ENCODE measurements at places on chromosomes 1 and 21.
A peak's percentile ranks its signal among the peaks of the same experiment; 100 is the strongest.

DNA sequence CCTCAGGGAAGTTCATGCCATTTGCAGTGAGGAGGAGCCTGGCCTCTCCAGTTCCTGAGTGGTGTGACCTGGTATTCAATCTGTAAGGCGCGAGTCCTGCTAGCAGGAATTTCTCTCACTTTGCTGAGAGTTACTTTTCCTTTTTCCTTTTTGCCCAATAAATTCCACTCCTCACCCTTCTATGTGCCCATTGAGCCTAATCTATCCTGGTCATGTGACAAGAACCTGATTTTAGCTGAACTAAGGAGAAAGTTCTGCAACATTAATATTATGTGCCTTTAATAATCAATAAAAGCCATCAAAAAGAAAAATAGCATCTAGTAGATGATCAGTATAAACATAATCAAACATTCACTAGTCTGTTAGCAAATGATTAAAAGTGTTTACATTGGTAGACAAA lies 136.1 kb upstream of the POGK start:
- H3K4me3 ChIP-seq = no peak overlapping the region
- no peaks in the 10 kb centered on the region for H3K4me1 ChIP-seq
- no peak overlapping the region for H3K27ac ChIP-seq
- H3K27me3 ChIP-seq = no peaks in the 10 kb centered on the region

- no peak overlapping the region for H3K4me3 ChIP-seq
- H3K36me3 ChIP-seq = no peaks in the 10 kb centered on the region
- H3K4me1 ChIP-seq = no peaks in the 10 kb centered on the region
- no peak for DNase-seq
- H3K27ac ChIP-seq = no peak overlapping the region
Observed at GRCh38 chr1:76695535-76695934, 171.7 kb upstream of the ST6GALNAC5 start.

GRCh38 chr21:34100790-34101189 lies 27.4 kb downstream of the MRPS6 start:
- peaks cover 36% of the 10 kb centered on the region for H3K4me1 ChIP-seq
- DNase-seq = no peak
- peak overlapping the region; percentile 33 for H3K27ac ChIP-seq
- H3K36me3 ChIP-seq = peaks cover 10% of the 10 kb centered on the region
- no peaks in the 10 kb centered on the region for H3K27me3 ChIP-seq

GRCh38 chr1:214864896-214865688 lies 217.4 kb upstream of the KCNK2 start:
- no peak overlapping the region for H3K27ac ChIP-seq
- H3K36me3 ChIP-seq = no peaks in the 10 kb centered on the region
- H3K27me3 ChIP-seq = no peaks in the 10 kb centered on the region
- H3K4me1 ChIP-seq = no peaks in the 10 kb centered on the region
- no peak overlapping the region for H3K4me3 ChIP-seq

DNA sequence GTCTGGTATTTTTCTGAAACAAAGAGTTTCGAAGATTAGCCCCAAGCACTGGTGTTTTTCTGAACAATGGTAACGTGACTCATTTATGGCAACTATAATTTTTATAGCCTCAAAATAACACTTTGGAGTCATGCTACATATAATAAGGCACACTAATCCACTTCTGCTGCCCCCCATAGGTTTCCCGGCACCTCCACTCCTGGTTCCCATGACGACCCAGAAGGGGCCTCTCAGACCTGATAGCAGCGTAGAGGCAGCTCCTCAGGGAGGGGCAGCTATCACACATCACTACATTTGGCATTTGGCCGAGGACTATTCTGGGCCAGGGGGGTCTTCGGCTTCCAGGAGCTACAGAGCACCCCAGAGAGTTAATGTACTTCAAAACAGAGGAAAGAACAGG lies 23.3 kb downstream of the CAPN8 start:
- no peaks in the 10 kb centered on the region for H3K4me1 ChIP-seq
- H3K27me3 ChIP-seq = no peaks in the 10 kb centered on the region
- H3K36me3 ChIP-seq = no peaks in the 10 kb centered on the region

DNA sequence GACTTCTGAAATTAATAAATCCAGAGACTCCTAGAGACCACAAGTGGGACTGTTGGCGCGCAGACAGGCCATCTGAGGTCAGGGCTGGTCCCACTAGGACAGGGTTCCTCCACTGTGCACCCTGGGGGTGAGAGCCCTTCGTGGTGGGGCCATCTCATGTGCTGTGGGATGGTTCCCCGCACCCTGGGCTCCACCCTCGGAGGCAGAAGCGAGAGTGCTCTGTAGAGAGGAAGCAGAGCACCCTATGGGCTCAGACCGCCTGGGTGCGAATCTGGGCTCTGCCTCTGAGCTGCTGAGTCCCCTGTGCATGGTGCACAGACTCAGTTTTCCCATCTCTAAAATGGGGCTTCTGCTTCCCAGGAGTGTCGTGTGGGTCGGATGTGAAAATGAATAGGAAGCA lies 227.3 kb downstream of the NPHP4 start:
- no peak for DNase-seq
- H3K36me3 ChIP-seq = no peaks in the 10 kb centered on the region
- H3K27me3 ChIP-seq = no peaks in the 10 kb centered on the region
- no peak overlapping the region for H3K27ac ChIP-seq

DNA sequence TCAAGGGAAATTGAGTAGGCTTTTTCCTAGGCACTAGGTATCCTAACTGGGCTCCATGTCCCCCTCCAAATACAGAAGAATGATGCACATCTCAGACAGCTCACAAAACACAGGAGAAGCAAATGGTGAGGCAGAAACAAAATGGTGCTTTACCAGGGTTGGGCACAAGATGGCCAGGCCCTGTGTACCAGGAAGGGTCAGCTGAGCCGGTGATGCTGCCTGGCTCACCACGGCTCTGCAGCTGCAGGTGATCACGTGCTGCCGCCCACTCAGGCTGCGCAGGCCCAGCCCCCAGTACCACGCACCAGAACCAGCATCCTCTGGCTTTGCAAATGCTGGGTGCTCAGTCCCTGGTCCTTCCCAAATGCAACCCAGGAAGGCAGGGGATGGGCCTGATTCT lies 993 bp upstream of the DSCAM start:
- DNase-seq = no peak
- H3K4me3 ChIP-seq = no peak overlapping the region
- no peak overlapping the region for H3K27ac ChIP-seq
- H3K27me3 ChIP-seq = no peaks in the 10 kb centered on the region
- H3K36me3 ChIP-seq = no peaks in the 10 kb centered on the region
- H3K4me1 ChIP-seq = no peaks in the 10 kb centered on the region

- no peaks in the 10 kb centered on the region for H3K27me3 ChIP-seq
- H3K4me3 ChIP-seq = no peak within 1 kb of the TSS
- H3K27ac ChIP-seq = no peak within 1 kb of the TSS
Observed at GRCh38 chr1:152786077-152786476, at the start of gene LCE1E. Gene LCE1E, plus strand, starts transcription at chr1:152786257. Its CDS starts 1,043 bp downstream, at chr1:152787300.

GRCh38 chr21:15011967-15012366 lies 52.8 kb downstream of the NRIP1 start:
- H3K4me3 ChIP-seq = no peak overlapping the region
- H3K4me1 ChIP-seq = no peaks in the 10 kb centered on the region
- H3K27me3 ChIP-seq = no peaks in the 10 kb centered on the region
- no peak for DNase-seq

DNA sequence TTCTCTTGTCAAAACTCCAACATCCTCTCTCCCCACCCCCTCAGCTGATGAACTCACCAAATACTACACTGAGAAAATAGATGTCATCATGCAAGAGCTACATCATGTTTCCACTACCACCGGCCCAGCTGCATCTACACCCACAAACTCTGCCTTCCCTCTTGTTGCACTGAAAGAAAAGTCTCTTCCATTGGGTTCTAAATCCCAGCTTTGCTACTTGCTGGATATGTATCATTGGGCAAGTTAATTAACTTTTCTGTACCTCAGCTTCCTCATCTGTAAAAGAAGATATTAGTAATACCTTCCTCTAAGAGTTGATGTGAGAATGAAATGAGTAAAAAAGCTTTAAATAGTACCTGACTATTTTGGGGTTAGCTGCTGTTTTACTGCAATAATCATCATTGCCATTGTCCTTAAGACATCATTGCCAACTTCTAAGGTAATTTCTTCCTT lies 108.6 kb downstream of the OLFML2B start:
- no peak for DNase-seq
- H3K4me1 ChIP-seq = peaks cover 7% of the 10 kb centered on the region
- no peak overlapping the region for H3K27ac ChIP-seq
- H3K27me3 ChIP-seq = no peaks in the 10 kb centered on the region

DNA sequence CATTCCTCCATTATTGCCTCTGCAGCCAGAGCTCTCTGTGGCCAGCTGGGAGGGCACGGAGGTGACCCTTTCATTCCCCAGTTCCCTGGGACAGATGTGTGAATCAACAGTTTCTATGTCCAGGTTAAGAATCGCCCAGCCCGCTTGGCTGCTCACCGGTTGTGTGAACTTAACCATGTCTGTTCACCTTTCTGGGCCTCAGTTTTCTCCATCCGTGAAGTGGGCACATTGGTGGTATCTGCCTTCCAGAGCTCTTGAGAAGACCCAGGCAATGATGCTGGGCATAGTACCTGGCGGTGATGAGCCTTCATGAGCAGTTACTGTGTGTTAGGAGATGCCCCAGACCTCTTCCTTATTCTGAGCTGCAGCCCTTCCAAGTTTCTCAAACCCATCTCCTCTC lies 238.3 kb downstream of the MATN1 start:
- H3K4me1 ChIP-seq = no peaks in the 10 kb centered on the region
- no peaks in the 10 kb centered on the region for H3K27me3 ChIP-seq
- no peak for DNase-seq
- no peak overlapping the region for H3K4me3 ChIP-seq
- H3K27ac ChIP-seq = no peak overlapping the region
- no peaks in the 10 kb centered on the region for H3K36me3 ChIP-seq

- no peaks in the 10 kb centered on the region for H3K4me1 ChIP-seq
- DNase-seq = no peak
- H3K36me3 ChIP-seq = no peaks in the 10 kb centered on the region
- H3K27ac ChIP-seq = no peak overlapping the region
- no peak overlapping the region for H3K4me3 ChIP-seq
Observed at GRCh38 chr1:198848206-198848605, 209.4 kb downstream of the PTPRC start.

- H3K4me1 ChIP-seq = peaks cover 13% of the 10 kb centered on the region
- H3K36me3 ChIP-seq = no peaks in the 10 kb centered on the region
- H3K4me3 ChIP-seq = no peak overlapping the region
- no peaks in the 10 kb centered on the region for H3K27me3 ChIP-seq
Observed at GRCh38 chr1:64495878-64496277, 25.9 kb downstream of the CACHD1 start.

- H3K36me3 ChIP-seq = no peaks in the 10 kb centered on the region
- no peak overlapping the region for H3K27ac ChIP-seq
- no peak for DNase-seq
- no peaks in the 10 kb centered on the region for H3K27me3 ChIP-seq
- no peak overlapping the region for H3K4me3 ChIP-seq
- H3K4me1 ChIP-seq = no peaks in the 10 kb centered on the region
Observed at GRCh38 chr21:24093032-24093431, 1514.2 kb downstream of the MRPL39 start.

DNA sequence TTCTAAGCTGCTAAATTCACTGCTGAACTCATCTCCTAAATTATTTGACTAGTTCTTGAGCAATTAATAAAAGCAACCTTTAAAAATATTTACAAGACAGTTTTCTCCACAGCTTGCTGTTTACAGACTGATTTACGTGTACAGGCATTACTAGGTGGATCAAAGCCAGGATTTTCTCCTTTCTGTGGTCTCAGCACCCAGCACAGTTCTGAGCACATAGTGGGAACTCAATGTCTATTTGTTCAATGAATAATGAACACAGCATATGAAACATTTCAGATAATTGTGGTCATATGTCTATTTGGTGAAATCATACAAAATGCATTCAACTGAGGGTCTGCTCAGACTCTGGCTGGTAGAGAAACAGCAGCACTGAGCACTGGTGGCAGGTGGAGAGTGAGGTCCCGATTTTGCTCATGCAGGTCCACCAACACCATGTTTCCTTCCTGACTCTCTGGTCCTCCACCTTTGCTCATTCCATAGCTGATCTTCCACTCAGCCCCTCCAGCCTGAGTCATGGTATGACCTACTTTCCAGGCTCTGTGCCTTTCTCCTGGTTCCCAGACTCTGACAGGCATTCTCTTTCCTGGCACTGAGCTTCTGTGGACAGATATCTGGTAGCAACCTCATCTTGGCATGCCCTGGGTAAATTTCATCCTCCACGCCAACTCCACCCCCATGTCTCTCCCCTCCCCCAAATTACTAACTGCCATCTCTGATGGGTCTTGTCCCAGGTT lies 311.3 kb downstream of the TGFB2 start:
- peaks cover 11% of the 10 kb centered on the region for H3K4me1 ChIP-seq
- H3K4me3 ChIP-seq = no peak overlapping the region
- H3K36me3 ChIP-seq = no peaks in the 10 kb centered on the region
- no peaks in the 10 kb centered on the region for H3K27me3 ChIP-seq

- H3K27me3 ChIP-seq = no peaks in the 10 kb centered on the region
- H3K4me1 ChIP-seq = peaks cover 11% of the 10 kb centered on the region
- no peak overlapping the region for H3K4me3 ChIP-seq
- no peaks in the 10 kb centered on the region for H3K36me3 ChIP-seq
Observed at GRCh38 chr21:38355992-38356781, 99.4 kb downstream of the KCNJ15 start.

DNA sequence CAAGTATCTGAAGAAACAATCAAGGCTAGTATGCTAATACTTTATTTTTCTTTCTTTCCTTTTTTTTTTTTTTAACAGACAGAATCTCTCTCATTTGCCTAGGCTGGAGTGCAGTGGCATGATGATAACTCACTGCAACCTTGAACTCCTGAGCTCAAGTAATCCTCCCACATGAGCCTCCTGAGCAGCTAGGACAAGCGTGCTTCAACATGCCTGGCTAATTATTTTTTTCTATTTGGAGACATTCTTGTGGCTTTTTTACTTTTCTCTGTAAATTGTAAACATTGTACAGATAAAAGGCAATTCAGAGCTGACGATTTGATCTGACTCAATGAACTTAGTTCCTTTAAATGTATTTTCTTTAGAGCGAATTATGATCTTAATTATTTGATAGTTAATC lies 41.4 kb downstream of the CCDC18 start:
- H3K27ac ChIP-seq = no peak overlapping the region
- no peaks in the 10 kb centered on the region for H3K27me3 ChIP-seq
- H3K4me1 ChIP-seq = no peaks in the 10 kb centered on the region

DNA sequence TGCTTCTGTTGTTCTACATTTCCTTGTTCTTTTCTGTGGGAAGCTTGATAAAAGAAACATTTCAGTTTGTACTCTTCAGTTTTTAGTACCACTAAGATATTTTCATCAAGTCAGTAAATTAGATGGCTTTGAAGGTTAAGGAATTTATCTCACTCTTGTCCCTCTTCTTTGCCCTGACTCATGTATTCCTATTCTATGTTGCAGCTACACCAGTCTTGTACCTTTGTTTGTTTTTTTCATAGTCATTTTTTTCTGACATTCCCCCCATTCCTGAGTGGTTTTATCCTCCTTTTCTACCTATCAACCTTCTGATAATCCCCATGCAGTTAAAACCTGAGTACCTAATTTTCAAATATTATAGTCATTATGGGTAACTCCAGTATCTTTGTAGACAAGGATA lies 65.4 kb downstream of the MAST2 start:
- no peak overlapping the region for H3K4me3 ChIP-seq
- no peaks in the 10 kb centered on the region for H3K36me3 ChIP-seq
- H3K27ac ChIP-seq = no peak overlapping the region
- no peak for DNase-seq
